Activated CD8-positive, alpha-beta memory T cell treated with anti-CD3 and anti-CD28 coated beads, Interleukin-2, amount 10 ng/mL, durations not matched to agents 7 days and 5 days (primary cell): ENCODE measurements at places on chromosomes 2 and 18. TPM values are rescaled to one million over a fixed set of nuclear protein-coding genes. Genes with fewer than 3 reads are reported as not detected.
A peak's percentile ranks its signal among the peaks of the same experiment; 100 is the strongest.

GRCh38 chr2:2825516-2826208, 494.6 kb upstream of the MYT1L start:
- H3K4me1 ChIP-seq = no peaks in the 10 kb centered on the region
- H3K27me3 ChIP-seq = no peaks in the 10 kb centered on the region
- H3K4me3 ChIP-seq = no peak overlapping the region
- no peak overlapping the region for H3K27ac ChIP-seq

- H3K27ac ChIP-seq = no peak overlapping the region
- DNase-seq = no peak
- H3K4me3 ChIP-seq = no peak overlapping the region
- peaks cover 12% of the 10 kb centered on the region for H3K4me1 ChIP-seq
- H3K27me3 ChIP-seq = no peaks in the 10 kb centered on the region
- H3K36me3 ChIP-seq = peaks cover 76% of the 10 kb centered on the region
Observed at GRCh38 chr2:69535817-69536241, 98.6 kb upstream of the NFU1 start.

GRCh38 chr2:162308747-162309503, 9.6 kb downstream of the IFIH1 start:
- peak overlapping the region; percentile 37 for H3K27ac ChIP-seq
- peaks cover 52% of the 10 kb centered on the region for H3K36me3 ChIP-seq
- H3K4me3 ChIP-seq = no peak overlapping the region
- H3K27me3 ChIP-seq = no peaks in the 10 kb centered on the region
- DNase-seq = no peak

DNA sequence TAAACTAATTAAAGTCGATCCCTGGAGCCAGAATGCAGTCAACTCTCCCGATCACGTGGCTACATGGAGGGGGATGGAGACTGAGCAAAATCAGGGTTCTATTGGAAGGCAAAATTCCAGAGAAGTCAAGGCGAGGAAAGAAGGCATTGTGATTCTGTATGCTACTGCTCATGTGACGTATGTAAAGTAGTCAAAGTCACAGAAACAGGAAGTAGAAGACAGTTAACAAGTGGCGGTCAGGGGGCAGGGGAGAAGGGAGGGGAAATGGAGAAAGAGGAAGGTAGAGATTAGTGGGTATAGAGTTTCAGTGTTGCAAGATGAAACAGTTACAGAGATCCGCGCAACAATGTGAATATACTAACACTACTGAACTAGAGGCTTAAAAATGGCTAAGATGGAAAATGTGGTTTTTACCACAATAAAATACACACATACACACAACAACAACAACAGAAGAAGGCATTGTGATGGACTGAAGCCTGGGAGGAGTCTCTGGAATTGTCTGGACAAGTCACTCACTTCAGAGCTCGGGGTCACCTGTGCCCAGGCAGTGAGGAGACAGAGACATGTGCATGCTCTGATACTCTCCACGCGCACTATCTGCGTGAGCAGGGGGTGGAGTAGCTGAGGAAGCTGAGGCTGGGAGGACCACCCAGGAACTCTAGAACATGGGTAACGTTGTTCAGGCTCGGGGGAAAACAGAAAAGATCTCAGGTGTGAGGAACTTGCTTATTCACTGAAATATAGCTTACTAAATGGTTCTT, 89.9 kb upstream of the CDCA7 start:
- peaks cover 16% of the 10 kb centered on the region for H3K4me1 ChIP-seq
- H3K27me3 ChIP-seq = peaks cover 9% of the 10 kb centered on the region
- H3K36me3 ChIP-seq = peaks cover 28% of the 10 kb centered on the region
- DNase-seq = peak; percentile 66
- H3K27ac ChIP-seq = peak overlapping the region; percentile 66
- H3K4me3 ChIP-seq = peak overlapping the region; percentile 34

DNA sequence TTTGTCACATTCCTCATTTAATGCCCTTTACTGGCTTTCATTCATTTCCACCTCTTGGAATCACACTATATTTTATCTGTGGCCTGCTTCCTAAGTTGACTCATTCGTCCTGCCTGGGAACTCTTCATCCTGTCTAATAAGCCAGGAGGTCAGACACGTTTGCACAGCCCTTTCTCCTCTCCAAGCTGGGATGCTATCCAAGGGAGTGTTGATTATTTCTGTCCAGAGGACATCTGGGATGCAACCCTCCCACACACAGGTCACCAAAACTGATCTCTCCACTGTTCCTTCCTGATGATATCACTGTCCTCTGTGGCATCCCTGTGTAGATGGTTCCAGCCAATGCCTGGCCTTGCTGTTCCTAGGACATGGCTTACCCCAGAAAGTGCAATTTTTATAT, 79.8 kb upstream of the NOSTRIN start:
- peaks cover 15% of the 10 kb centered on the region for H3K4me1 ChIP-seq
- H3K4me3 ChIP-seq = no peak overlapping the region
- H3K27ac ChIP-seq = no peak overlapping the region
- no peak for DNase-seq
- no peaks in the 10 kb centered on the region for H3K27me3 ChIP-seq
- peaks cover 2% of the 10 kb centered on the region for H3K36me3 ChIP-seq

DNA sequence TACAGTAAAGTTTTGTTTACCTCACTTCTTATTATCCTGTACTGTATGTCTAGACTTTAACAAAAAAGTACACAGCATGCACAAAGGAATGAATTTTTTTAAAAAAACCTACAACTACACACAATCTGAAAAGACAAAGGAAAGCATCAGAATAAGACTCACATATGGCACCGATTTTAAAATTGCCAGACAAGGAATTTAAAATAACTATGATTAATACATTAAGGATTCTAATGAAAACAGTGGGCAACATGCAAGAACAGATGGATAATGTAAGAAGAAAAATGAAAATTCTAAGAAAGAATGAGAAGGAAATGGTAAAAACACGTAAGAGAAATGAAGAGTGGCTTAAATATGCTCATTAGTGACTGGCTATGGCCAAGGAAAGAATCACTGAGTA, 638.2 kb downstream of the FBXO15 start:
- no peaks in the 10 kb centered on the region for H3K36me3 ChIP-seq
- H3K4me1 ChIP-seq = no peaks in the 10 kb centered on the region
- no peaks in the 10 kb centered on the region for H3K27me3 ChIP-seq

- H3K27me3 ChIP-seq = no peaks in the 10 kb centered on the region
- H3K4me1 ChIP-seq = peaks cover 33% of the 10 kb centered on the region
- peaks cover 31% of the 10 kb centered on the region for H3K36me3 ChIP-seq
- no peak overlapping the region for H3K27ac ChIP-seq
Observed at GRCh38 chr2:24588294-24588693, 97.2 kb downstream of the NCOA1 start.

- no peak for DNase-seq
- H3K27me3 ChIP-seq = no peaks in the 10 kb centered on the region
- H3K4me3 ChIP-seq = no peak overlapping the region
- no peak overlapping the region for H3K27ac ChIP-seq
Observed at GRCh38 chr2:185625604-185626003, 113.0 kb upstream of the FSIP2 start.

DNA sequence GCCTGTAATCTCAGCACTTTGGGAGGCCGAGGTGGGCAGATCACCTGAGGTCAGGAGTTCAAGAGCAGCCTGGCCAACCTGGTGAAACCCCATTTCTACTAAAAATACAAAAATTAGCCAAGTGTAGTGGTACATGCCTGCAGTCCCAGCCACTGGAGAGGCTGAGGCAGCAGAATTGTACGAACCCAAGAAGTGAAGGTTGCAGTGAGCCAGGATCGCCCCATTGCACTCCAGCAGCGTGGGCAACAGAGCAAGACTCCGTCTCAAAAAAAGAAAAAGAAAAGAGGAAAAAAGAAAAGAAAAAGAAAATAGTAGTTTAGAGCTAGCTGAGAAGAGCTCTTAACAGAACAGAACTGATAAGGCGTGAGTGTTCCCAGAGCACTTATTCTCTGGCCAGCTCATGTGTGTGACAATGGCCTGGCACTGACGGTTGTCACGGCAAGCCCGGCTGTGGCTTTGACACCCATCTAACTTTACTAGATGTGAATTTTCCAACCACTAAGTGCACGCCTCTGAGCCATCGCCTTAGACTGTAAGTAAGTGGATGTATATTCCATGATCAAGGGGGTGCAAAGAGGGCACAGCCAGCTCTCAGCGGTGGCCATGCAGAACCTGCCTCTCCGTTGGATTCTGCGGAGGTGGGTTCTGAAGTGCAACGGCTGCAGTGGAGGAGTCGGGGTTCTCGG, 80.0 kb downstream of the ZNF516 start:
- H3K4me3 ChIP-seq = no peak overlapping the region
- H3K27ac ChIP-seq = no peak overlapping the region
- no peaks in the 10 kb centered on the region for H3K36me3 ChIP-seq
- no peak for DNase-seq
- H3K4me1 ChIP-seq = peaks cover 8% of the 10 kb centered on the region

DNA sequence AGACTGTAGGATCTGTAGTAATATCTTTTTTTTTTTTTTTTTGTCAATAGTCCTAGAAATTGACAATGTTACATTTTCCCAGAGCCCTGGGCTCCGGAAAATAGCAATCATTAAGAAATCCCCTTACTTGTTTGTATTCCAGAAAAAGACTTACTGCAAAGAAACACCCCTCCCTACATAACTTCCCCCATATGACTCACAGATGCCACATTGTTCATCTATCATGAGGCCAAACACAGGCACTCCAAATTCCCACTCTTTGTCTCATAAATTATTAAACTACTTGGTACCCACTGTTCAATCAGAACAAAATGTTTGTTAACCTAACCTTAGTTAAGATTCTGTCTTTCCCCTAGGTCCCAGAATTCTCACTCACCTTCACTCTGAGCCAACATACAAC, 53.5 kb downstream of the TEX51 start:
- H3K27me3 ChIP-seq = peaks cover 19% of the 10 kb centered on the region
- no peaks in the 10 kb centered on the region for H3K4me1 ChIP-seq
- no peak overlapping the region for H3K27ac ChIP-seq
- DNase-seq = no peak
- H3K36me3 ChIP-seq = no peaks in the 10 kb centered on the region
- H3K4me3 ChIP-seq = no peak overlapping the region

DNA sequence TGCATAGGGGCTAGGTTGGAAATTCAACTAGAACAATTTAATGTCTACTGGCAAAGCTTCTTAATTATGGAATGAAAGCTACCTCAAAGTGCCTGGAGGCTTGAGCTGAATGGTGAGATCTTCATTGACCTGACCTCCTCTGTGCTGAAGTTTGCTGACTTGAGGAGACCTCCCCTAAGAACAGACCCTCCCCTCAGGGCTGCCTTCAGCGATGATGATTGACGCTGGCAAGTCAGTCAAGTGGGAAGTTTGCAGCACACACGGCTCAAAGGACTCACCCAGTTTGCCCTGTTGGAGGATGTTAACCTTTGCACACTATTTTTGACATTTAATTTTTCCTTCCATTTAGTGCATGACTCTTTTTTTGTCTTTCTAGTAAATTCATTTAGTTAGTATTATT, 17.2 kb upstream of the POLE4 start:
- no peak for DNase-seq
- H3K27me3 ChIP-seq = peaks cover 14% of the 10 kb centered on the region
- H3K36me3 ChIP-seq = peaks cover 11% of the 10 kb centered on the region
- H3K4me3 ChIP-seq = no peak overlapping the region
- no peak overlapping the region for H3K27ac ChIP-seq
- H3K4me1 ChIP-seq = peaks cover 15% of the 10 kb centered on the region

DNA sequence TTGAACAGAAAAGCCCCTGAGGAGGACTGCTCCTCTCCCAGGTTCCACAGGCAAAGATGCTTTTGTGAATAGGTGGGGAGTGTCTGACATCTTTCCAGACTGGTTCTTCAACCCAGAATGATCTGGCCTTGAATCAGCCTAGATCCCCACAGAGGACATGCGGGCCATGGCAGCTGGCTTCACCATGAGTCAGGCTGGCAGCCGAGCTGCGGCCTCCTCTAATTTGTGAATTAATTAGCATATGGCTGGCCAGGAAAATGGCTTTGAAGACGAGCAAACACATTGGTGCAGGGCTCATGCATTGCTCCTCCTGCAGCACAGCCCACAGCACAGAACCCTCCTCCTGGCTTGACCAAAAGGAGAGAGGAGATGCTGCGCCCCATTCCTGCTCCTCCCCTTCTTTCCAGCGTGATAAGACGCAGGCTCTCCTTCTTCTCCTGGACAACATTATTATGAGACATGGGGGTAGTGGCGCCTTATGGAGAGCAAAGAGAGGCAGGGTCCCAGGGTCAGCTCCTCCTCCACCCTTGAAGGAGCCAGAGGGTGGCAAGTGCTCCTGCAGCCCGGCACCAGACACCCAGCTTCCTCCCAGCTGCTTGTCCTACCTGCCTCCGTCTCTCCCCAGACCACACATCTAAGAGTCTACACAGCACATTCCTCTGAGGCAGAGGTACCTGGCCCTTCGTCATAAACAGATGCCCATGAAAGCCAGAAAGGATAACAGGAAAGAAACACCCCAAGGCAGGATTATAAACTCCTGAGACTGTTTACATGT, 66.7 kb downstream of the EDAR start:
- H3K4me3 ChIP-seq = no peak overlapping the region
- no peaks in the 10 kb centered on the region for H3K27me3 ChIP-seq
- H3K4me1 ChIP-seq = no peaks in the 10 kb centered on the region
- no peak overlapping the region for H3K27ac ChIP-seq

- H3K4me1 ChIP-seq = no peaks in the 10 kb centered on the region
- no peaks in the 10 kb centered on the region for H3K36me3 ChIP-seq
- H3K27ac ChIP-seq = no peak overlapping the region
Observed at GRCh38 chr18:60936101-60936500, 397.1 kb upstream of the CDH20 start.

DNA sequence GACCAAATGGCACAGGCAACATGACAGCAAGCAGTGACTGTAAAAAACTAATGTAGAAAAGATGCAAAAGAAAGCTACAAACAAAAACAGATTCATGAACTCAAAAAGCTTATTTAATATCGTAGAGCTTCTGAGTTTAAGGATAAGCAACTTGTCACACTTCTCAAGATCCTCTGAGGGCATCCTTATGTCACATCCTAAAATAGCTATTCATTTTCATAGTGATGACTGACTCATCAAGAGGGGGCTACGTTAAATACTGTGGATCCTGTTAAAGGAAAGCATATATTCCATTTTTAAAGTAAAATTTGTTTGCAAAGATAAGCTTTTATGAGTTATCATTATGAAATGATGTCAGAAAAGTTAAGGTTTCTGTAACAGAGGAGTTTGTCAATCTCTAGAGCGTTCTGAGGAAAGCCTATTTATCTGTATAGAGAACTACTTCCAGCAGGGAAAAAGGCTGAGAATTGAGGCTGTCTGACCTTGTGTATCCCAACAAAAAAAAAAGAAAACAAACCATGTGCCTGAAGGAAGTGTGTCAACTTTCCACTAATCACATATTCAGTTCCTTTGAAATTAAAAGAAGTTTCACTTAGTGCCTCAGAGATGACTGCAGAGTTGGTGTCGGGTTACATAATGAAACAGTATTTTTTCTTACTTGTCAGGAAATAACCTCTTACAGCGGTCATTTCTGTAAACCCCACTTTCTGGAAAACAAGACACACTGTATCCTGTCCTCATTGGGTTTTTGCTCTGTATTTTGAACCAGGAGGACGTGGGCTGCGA, 115.5 kb downstream of the ESCO1 start:
- peaks cover 9% of the 10 kb centered on the region for H3K27me3 ChIP-seq
- peaks cover 7% of the 10 kb centered on the region for H3K4me1 ChIP-seq
- DNase-seq = no peak
- H3K4me3 ChIP-seq = no peak overlapping the region
- H3K36me3 ChIP-seq = no peaks in the 10 kb centered on the region

The KLHL14 gene
- total RNA-seq = not detected

The SPDYA gene
- 1.6 TPM for total RNA-seq

The IGFBP5 gene
- total RNA-seq = 0.02 TPM

The SNORC gene
- total RNA-seq = 1.4 TPM

The ARHGEF33 gene
- 0.59 TPM for total RNA-seq
